ENCODE measurements at places on chromosomes 1 and 21.

DNA sequence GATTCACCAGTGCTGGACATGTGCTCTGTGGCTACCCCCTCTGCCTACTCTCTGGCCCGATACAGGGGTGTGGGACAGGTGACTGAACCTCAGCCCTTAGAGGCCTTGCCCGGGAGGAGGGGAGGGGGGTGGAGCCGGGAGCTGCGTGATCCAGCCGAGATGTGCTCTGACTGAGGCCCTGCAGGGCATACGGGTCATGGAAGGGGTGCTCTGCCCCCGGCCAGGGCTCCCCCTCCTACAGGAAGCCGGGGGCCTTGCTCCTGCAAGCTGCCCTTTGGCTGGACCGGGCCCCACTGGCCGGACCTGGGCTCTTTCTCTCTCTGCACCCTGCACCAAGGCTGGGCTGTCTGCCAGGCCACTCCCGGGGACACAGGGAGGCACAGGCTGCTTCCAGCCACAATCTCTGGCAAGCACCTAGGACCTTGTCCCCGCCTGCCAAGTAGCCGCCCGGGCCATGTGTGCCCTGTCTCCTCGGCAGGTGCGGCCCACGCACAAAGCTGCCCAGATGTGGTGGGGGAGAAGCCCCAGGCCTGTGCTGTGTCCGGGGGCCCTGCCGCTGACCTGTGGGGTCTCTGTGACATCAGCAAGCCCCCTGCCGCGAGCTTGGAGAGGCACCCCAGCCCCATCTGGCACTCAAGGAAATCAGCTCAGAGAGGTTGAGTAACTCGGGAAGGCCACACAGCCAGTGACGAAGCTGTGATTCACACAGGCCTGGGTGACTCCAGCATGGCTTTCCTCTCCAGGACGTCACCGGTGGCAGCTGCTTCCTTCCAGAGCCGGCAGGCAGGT lies 1.5 kb downstream of the SCNN1D start:
- DNase-seq = no peak

- DNase-seq = no peak
Observed at GRCh38 chr1:199335496-199335895, 692.0 kb upstream of the NR5A2 start.

DNA sequence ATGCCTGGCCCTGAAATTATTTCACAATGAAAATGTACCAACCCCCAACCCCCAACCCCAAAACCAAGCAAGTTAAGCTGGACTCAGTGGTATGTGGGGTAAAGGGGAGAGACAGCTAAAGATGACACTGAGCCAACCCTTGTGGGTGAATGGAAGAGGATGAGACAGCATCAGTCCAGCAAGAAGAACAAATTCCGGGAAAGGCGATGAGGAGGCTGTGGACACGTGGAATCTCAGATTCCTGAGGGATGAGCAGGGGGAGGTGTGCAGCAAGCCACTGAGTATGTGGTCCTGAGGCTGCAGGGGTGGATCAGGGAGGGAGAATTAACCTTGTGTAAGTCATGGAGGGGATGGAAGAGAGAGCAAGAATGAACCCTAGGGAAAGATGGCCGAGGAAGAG lies 14.4 kb upstream of the ZNF362 start:
- DNase-seq = no peak

- DNase-seq = no peak
Observed at GRCh38 chr1:79089946-79090345, 83.4 kb upstream of the ADGRL4 start.

- DNase-seq = no peak
Observed at GRCh38 chr1:187338762-187339412, 510.1 kb downstream of the PLA2G4A start.

DNA sequence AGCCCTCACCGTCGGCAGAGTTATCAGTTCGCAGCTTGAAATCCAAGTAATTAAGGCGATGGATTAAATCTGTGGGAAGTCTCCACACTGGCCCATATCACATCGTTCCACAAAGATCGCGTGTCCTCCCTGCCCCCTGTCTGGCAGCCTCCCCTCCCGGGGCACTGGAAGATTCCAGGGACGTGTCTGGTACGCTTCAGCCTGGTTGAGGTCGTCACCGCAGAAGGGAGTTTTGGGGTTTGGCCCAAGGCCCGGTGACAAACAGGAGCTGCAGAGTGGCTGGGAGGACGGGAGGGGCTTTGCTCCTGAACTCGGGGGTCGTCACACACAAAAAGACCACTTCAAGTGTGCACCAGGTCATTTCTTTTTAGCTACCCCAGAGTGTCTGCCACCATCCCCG lies 51.1 kb downstream of the PRDM16 start:
- DNase-seq = no peak

GRCh38 chr1:206737729-206738201 lies 32.8 kb upstream of the IL19 start:
- no peak for DNase-seq

DNA sequence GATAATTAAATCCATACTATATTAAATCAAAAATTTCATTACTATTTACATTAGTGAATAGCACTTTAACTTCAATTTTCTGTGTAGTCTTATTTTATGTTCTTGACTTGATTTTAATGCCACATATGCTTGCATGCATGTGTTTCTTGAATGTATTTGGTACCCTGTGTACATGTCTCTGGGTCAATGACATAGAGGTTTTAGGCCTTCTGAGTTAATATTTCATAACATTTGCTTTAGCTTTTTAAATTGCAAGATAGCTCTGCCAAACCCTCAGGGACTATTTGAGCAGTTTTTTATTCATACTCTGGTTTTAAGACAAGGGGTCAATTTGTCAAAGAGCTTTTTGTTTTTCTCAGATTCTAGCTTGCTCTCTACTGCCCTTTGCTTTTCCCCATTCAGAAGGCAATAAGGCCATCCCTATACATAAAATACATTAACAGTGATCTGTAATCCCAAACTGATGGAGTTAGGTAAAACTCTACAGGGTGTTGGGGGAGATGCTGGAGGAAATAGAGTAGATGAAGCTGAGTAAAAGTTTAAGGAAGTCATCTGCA lies 5.0 kb downstream of the MLLT11 start:
- DNase-seq = no peak

GRCh38 chr21:23223882-23224281 lies 2225.7 kb downstream of the NCAM2 start:
- DNase-seq = no peak

Data from CD4-positive, alpha-beta T cell treated with Interleukin-6 at 100 ng/mL for 8 hours (primary cell).